ENCODE measurements at places on chromosomes 12 and 14.

GRCh38 chr12:115008929-115009328 lies 325.0 kb upstream of the TBX3 start:
- DNase-seq = no peak

DNA sequence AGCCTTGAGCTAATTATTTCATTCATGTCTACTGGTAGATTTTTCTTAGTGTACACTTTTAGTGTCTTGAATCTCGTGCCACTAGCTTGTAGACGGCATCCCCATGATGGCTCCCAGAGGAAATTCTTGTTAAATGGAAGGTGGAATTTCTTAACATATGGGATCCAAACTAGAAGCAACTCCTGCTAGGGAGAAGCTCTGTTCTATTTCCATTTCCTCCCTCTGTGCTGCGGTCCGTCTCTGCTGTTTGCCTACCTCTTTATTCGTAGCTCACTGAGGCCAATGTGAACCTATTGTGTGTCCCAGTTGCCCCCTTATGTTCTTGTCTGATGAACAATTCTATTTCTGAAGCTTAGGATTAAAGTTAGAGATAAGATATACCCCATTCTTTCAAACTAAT lies 588 bp downstream of the PIK3C2G start:
- DNase-seq = no peak

- no peak for DNase-seq
Observed at GRCh38 chr14:51260225-51260624, 20.2 kb downstream of the TMX1 start.

- DNase-seq = peak; percentile 49
Observed at GRCh38 chr12:92396647-92397252, 251.1 kb upstream of the BTG1 start.

DNA sequence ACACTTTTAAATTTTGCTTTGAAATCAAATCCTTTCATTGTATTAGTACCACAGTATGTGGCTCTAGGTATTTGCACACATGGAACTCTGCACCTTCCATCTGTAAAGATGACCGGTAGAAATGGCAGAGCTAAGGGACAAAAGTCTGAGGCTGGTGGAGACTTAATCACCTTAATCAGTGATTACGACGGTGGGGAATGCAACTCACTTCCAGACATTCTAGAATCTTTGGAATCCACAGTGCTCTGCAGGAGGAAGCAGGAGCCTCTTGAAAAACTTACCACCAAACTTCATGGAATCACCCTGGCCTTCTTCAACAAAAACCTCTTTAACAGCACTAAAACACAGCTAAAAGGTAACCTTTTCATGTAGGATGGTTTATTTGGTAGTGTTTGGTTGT lies 3.9 kb upstream of the DACT1 start:
- DNase-seq = no peak

DNA sequence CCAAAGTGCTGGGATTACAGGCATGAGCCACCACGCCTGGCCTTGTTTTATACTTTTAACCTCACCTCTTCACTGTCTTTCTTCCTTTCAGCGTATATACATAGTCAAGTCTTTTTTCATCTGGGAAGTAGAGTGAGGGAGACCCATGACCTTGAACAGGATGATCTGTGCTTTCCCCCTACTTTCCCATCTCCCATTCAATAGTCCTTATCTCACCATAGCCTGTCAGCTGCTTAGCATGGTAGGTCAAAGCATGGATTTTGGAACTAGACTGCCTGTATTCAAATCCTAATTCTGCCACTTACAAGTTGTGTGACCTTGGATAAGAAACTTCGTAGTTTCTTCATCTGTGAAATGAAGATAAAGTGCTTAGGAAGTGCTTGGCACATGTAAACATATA lies 96.4 kb upstream of the MON2 start:
- no peak for DNase-seq

GRCh38 chr12:92933606-92934005 lies 4.5 kb upstream of the EEA1 start:
- DNase-seq = no peak

DNA sequence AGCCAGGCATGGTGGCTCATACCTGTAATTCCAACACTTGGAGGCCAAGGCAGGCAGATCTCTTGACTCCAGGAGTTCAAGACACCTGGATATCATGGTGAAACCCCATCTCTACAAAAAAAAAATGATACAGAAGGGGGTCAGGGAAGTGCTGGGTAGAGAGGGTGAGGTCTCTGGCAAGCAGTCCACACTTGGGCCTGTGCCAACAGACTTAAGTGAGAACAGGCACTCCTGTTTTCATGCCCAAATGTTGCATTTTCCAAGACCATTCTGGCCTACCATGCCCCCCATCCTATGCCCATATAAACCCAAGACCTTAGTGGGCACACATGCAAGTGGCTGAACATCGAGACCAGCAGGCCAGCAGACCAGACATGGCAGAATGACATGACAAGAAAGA lies 16.0 kb upstream of the CMAS start:
- no peak for DNase-seq

DNA sequence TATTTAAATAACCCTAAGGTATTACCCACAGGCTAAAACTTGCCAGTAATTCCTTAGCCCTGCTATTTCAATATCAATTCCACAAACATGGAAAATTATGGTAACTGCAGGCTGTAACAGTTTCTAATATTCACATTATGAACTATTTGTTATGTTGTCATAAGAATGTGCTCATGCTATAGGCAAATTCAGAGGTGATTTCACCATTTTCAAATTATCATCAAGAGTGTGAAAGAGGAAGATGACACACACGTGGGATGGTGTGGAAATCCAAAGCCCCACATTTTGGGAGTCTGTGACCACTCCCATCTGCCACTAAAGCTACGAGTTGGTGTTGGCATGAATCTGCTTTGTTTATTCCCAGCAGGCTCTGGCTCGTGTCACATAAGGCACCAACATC lies 5.9 kb upstream of the MYO1A start:
- no peak for DNase-seq

DNA sequence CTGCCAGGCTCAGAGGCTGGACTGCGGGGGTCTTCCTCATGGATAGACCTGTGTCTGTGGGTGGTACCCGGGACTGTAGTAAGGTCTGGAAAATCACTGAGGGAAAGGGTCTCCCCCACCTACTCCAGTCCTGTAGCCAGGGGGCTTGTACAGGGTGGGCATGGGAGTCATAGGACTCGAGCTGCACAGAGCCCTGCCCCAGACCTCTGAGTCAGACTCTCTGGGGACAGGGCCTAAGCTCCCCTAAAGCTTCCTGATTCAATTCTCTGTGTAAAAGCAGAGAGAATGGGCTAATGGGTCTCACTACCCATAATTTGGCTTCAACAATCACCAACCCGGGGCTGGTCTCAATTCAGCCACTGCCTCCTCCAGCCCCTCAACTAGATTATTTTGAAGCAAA lies 27.0 kb downstream of the LRTM2 start:
- no peak for DNase-seq

GRCh38 chr12:113462117-113462774 lies 9.4 kb downstream of the LHX5 start:
- DNase-seq = no peak

- DNase-seq = no peak
Observed at GRCh38 chr14:84885061-84885460, 644.9 kb upstream of the FLRT2 start.

DNA sequence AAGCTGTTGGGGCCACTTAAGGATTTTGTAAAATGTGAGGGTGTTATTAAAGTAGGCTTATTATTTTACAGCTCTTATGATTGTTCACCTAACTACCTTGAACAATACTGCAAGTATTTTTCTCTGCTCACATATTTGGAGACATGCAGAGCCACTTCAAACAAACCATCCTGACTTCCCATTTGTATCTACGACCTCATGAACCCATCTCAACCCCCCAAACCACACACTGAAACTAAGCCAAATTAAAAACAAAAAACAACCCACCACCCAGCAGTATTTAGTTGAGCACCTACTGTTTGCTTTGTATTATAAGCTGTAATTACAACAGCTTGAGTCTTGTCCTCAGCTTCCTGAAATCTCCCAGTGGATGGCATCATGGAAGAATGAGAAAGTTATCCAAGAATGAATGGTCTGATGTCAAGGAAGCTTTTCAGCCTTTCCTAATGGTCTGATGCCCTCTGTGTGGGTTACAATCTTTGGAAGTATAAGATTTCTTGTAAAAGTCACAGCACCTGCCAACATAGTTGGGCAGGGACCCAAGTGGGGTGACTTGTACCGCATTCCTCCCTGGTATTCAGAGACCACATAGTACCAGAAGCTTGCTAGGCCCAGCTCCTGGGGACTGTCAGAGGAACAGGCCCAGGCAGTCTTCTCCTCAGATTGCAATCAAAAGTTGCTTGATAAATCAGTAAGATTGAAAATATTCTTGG lies 416.6 kb downstream of the ZFP36L1 start:
- DNase-seq = no peak

GRCh38 chr12:119911182-119911581 lies 34.1 kb upstream of the CIT start:
- peak; percentile 19 for DNase-seq

DNA sequence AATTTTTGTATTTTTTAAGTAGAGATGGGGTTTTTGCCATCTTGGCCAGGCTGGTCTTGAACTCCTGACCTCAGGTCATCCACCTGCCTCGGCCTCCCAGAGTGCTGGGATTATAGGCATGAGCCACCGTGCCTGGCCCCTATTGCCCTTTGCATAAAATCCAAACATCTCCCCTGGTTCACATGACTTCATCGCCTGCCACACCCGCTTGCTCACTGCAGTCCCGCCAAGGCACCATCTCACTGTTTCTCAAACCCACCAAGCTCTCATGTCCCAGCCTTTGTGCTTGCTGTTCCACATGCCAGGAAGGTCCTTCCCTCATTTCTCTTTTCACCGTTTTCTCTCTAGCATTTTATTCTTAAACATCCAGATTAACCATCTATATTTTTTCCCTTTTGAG lies 9.7 kb downstream of the RHOF start:
- no peak for DNase-seq

- DNase-seq = no peak
Observed at GRCh38 chr12:111038941-111039340, 118.6 kb upstream of the MYL2 start.

- no peak for DNase-seq
Observed at GRCh38 chr12:29505122-29505521, 7.6 kb upstream of the OVCH1 start.

DNA sequence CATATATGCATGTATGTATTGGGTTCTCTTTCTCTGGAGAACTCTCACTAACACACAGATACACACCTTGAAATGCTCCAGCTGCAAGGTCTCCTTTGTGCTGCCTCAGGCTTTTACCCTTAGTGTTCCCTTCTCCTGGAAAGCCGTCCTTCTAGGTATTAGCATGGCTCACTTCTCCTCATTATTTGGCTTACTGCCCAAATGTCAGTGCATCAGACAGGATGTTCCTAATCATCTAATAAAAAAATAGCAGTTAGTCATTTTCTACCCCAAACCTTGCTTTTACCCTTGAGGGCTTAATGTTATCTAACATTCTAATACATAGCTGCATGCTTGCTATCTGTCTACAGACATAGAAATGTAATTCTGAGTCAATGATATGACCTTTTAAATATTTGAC lies 109.0 kb upstream of the SLC16A7 start:
- DNase-seq = no peak
